ENCODE measurements at places on chromosomes 16 and 17. TPM values are rescaled to one million over a fixed set of nuclear protein-coding genes. Genes with fewer than 3 reads are reported as not detected.

The TOX3 gene
- total RNA-seq: not detected

The C16orf96 gene
- total RNA-seq: not detected

The NECAB2 gene
- not detected for total RNA-seq

The CDH3 gene
- not detected for total RNA-seq

The KLHDC4 gene
- 16.1 TPM for total RNA-seq

The ZMYND15 gene
- total RNA-seq: not detected
